ENCODE measurements at places on chromosomes 5 and 9.

DNA sequence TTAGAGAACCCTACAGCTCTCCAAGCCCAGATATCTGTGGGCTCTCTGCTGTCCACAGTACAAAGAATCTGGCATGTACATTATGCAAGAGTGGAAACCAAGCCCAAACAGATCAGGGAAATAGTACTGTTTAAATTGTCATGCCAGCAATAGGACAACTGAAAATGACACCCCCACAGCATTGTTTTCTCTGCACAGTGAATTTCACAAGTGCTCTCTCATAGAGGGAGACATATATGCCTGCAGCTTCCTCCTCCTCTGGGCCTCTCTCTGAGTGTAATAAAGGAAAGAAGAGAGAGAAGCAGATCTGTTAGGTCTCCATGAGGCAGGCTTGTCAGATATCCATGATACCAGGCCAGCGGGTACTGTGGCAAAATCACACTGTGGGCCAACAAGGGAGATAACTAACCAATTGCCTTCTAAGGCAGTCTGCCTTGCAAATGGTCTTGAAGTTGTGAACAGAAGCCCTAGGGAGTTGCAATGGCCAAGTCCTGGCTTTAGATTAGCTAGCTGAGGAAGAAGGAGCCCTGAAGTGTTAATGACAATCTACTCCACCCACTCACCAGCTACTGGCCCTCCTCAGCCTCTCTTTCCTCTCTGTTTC, 54.4 kb upstream of the JMY start:
- no peak for DNase-seq

DNA sequence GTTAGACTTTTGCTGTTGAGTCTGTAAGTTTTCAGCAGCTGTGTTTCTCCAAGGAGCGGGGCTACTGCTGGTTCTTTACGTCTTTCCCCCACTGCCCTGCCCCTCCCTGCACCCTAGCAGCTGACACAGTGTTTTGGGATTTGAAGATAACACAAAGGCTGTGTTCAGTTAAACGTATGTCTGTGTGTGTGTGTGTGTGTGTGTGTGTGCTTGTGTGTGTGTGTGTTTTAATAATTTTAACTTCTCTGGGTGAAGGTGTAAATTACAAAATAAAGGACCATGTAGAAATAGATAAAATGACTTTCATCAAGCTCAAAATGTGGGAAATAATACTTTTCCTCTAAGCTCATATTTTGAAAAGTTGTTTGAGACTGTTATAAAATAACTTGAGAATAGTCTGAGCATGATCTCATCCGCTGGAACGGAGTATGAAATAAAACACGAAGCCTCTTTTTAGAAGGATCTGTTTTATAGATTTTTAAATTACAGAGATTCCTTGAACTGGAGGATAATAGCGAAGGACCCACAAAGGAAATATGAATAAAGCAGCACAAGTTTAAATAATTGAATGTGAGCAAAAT, 10.9 kb downstream of the ABL1 start:
- no peak for DNase-seq

DNA sequence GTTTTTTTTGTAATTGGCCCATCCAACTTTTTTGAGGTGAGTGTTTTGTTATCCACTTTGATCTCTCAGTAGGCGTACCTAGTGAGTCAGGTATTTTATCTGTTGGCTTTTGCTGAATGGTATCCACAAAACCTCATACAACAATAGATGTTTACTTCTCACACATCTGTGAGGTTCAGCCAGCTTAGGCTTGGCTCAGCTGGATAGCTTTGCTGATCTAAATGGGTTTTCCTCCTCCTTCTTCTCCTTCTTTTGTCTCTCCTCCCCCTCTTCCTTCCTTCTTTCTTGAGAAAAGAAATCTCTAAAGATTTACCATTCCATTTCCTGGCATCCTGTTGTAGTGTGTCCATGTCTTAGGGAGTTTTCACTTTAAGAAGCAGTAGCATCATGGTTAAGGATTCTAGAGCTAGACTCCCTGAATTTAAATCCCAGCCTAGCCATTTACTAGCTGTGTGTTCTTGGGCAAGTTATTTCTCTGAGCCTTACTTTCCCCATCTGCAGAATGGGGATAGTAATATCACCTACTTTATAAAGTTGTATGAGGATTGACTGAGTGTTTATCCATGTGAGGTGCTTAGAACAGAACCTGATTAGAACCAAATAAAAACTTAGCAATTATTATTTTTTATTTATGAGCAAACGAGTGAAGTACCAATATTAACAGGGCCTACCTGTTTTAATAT, 126.3 kb downstream of the ARHGAP26 start:
- peak; percentile 25 for DNase-seq

DNA sequence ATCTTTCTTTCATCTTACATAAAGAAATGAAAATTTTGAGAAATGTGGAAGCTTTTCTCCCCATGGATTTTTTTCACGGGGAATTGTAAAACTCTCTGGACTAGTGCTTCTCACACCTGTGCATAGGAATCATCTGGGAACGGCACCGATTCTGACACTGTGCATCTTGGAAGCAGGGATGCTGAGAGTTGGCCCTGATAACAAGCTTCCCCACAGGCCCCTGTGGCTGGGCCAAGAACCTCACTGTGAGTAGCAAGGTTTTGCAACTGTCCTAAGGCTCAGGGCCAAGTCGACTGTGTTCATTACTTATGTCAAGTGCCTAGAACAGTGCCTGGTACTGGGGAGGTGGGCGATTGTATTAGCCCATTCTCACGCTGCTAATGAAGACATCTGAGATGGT, 107.9 kb upstream of the ICE1 start:
- no peak for DNase-seq
